ENCODE measurements at places on chromosomes 5 and 9. TPM values are rescaled to one million over a fixed set of nuclear protein-coding genes. Genes with fewer than 3 reads are reported as not detected.

The FOXD4L3 gene
- not detected for polyA plus RNA-seq

The SPIN1 gene
- 14.9 TPM for polyA plus RNA-seq

The UBAP1 gene
- 18.4 TPM for polyA plus RNA-seq

GRCh38 chr9:84953252-84953773 lies 283.8 kb downstream of the NTRK2 start:
- H3K4me3 ChIP-seq = no peak overlapping the region
- H3K27ac ChIP-seq = no peak overlapping the region
- no peaks in the 10 kb centered on the region for H3K27me3 ChIP-seq
- H3K36me3 ChIP-seq = no peaks in the 10 kb centered on the region
- no peak for DNase-seq

GRCh38 chr9:108746864-108747263 lies 108.9 kb downstream of the ACTL7B start:
- H3K27ac ChIP-seq = no peak overlapping the region
- H3K4me1 ChIP-seq = no peaks in the 10 kb centered on the region
- no peak overlapping the region for H3K4me3 ChIP-seq
- H3K36me3 ChIP-seq = no peaks in the 10 kb centered on the region

- no peaks in the 10 kb centered on the region for H3K27me3 ChIP-seq
- peak; percentile 34 for DNase-seq
- peak overlapping the region; percentile 65 for H3K27ac ChIP-seq
These were observed 55.9 kb upstream of the KLF9 start for GRCh38 chr9:70470050-70471015.

DNA sequence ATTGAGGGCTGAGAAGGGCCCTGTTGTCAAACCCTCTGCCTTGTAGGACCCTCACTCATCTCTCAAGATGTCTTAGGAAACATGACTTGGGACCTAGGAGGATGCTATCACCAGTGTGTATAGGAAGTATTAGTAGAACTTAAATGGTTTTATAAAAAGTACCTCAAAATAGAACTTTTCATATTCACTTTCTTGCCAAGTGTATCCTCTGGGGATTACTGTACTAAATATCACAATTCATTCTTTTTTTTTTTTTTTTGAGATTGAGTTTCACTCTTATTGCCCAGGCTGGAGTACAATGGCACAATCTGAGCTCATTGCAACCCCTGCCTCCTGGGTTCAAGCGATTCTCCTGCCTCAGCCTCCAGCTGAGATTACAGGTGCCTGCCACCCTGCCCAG lies 56.2 kb downstream of the ARHGEF28 start:
- no peaks in the 10 kb centered on the region for H3K4me1 ChIP-seq
- DNase-seq = no peak
- H3K36me3 ChIP-seq = no peaks in the 10 kb centered on the region

DNA sequence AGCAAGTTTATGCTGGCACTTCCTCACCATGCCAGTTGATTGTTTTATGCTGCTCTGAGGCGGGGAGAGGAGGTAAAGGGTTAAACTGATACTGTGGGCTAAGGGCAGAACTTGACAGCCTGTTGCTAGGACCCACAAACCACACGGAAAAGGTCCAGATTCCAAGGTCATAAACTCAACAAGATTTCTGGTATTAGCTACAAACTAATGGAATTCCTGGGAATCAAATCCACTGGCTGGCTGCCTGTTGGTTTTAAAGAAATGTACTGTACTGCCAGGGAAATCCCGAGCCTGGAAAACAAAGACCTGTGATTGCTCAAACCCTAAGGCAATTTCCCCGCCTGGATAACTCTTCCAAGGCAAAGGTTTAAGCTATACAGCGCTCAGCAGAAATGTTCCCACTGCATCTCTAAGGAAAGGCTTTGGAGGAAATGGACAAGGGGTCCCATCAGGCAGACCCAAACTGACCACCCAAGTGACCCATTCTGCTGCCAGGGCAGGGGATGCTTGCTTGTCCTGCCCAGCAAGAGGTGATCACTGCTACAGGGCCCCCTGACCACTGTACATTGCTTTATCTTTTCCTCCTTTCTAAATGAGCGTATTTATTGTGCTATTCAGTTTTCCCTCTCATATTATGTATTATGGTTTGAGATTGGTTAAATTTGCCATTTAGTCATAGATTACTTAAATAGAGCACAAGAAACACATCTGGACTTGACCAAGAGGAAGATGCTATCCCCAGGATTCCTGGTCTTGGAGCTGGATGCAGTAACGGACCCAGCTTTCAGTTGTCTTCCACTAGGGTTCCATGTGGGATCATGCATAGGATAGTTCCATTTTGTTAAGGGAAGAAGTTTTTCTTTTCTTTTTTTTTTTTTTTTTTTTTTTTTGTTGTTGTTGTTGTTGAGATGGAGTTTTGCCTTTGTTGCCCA lies 124.3 kb downstream of the SUSD1 start:
- H3K4me1 ChIP-seq = peaks cover 47% of the 10 kb centered on the region
- no peaks in the 10 kb centered on the region for H3K27me3 ChIP-seq
- H3K36me3 ChIP-seq = peaks cover 5% of the 10 kb centered on the region
- peak; percentile 61 for DNase-seq

DNA sequence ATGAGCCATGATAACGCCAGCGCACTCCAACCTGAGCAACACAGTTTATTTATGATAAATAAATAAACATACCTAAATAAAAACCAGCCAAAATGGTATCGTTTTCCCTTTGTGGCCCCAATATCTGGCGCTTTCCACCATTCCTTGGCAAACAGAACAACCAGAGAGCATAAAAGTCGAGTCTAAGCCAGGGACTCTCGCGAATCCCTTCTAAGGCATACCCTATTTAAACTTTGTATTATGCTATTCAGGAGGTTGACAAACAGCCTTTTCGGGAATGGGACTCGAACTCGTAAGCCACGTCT lies 386 bp upstream of the MATR3 start:
- DNase-seq = no peak
- H3K4me1 ChIP-seq = peaks cover 31% of the 10 kb centered on the region
- peak overlapping the region; percentile 88 for H3K4me3 ChIP-seq
- H3K27ac ChIP-seq = peak overlapping the region; percentile 97

- peak overlapping the region; percentile 15 for H3K27ac ChIP-seq
- no peak overlapping the region for H3K4me3 ChIP-seq
- no peaks in the 10 kb centered on the region for H3K27me3 ChIP-seq
- no peaks in the 10 kb centered on the region for H3K36me3 ChIP-seq
- peaks cover 18% of the 10 kb centered on the region for H3K4me1 ChIP-seq
- no peak for DNase-seq
These were observed 23.9 kb downstream of the SLC35A4 start for GRCh38 chr5:140588311-140589070.

DNA sequence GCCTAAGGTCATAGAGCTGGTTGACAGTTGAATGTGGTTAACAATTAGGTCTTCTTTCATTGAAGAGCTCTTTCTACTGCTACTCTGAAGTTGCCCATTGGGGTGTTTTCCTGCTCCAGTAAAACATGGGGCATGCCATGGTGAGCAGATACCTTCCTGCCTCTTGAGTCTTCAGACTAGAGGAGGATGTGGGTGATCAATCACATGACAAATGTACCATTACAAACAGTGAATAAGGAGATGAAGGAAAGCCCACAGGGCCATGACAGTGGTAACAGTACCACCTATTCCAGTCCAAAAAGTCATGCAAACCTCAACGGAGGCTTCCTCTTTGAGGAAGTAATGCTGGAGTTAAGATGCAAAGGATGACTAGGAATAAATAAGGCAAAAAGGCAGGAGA lies 73.5 kb downstream of the CYFIP2 start:
- no peaks in the 10 kb centered on the region for H3K4me1 ChIP-seq
- no peaks in the 10 kb centered on the region for H3K27me3 ChIP-seq
- no peak overlapping the region for H3K4me3 ChIP-seq

DNA sequence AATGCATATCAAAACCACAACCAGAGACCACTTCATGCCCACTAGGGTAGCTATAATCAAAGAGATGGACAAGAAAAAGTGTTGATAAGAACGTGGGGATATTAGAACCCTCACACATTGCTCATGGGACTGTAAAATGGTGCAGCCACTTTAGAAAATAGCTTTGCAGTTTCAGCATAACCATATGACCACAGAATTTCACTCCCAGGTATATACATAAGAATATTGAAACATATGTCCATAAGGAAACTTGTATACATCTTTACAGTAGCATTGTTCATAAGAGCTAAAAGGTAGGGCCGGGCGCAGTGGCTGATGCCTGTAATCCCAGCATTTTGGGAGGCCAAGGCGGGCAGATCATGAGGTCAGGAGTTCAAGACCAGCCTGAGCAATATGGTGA lies 56.4 kb downstream of the S1PR3 start:
- DNase-seq = no peak
- no peaks in the 10 kb centered on the region for H3K4me1 ChIP-seq
- no peaks in the 10 kb centered on the region for H3K36me3 ChIP-seq
- no peak overlapping the region for H3K4me3 ChIP-seq
- no peak overlapping the region for H3K27ac ChIP-seq
- H3K27me3 ChIP-seq = no peaks in the 10 kb centered on the region

DNA sequence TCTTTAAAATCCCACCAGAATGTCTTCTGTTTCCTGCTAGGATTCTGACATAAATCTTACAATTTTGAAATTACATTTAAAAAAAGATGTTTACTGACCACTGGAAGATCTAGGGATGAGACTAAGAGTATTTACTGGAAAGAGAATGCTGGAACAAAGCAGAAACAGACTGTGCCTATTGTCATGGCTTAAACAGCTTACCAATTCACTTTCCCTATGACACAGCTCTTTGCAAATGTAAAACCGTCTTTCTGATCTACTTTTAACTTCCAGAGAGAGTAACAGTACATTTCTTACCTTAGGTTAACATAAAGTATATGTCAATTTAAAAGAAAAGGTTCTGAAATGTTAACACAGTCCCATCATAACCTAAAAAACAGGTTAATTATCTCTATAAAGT lies 10.7 kb downstream of the GIN1 start:
- no peak for DNase-seq
- H3K27ac ChIP-seq = no peak overlapping the region
- no peaks in the 10 kb centered on the region for H3K36me3 ChIP-seq
- no peaks in the 10 kb centered on the region for H3K27me3 ChIP-seq
- H3K4me1 ChIP-seq = peaks cover 12% of the 10 kb centered on the region

GRCh38 chr9:91946653-91947488 lies 3.2 kb downstream of the ROR2 start:
- no peak overlapping the region for H3K27ac ChIP-seq
- peaks cover 69% of the 10 kb centered on the region for H3K27me3 ChIP-seq
- no peak overlapping the region for H3K4me3 ChIP-seq
- no peaks in the 10 kb centered on the region for H3K4me1 ChIP-seq

- no peaks in the 10 kb centered on the region for H3K27me3 ChIP-seq
- no peak for DNase-seq
- H3K27ac ChIP-seq = no peak overlapping the region
These were observed 6.7 kb downstream of the BRD3 start for GRCh38 chr9:134061019-134061687.

- no peaks in the 10 kb centered on the region for H3K4me1 ChIP-seq
- no peaks in the 10 kb centered on the region for H3K36me3 ChIP-seq
- H3K27ac ChIP-seq = no peak overlapping the region
- H3K4me3 ChIP-seq = no peak overlapping the region
- H3K27me3 ChIP-seq = no peaks in the 10 kb centered on the region
- DNase-seq = no peak
These were observed 456.3 kb downstream of the HINT1 start for GRCh38 chr5:130708754-130709153.

GRCh38 chr9:4465910-4466309 lies 24.4 kb upstream of the SLC1A1 start:
- H3K4me1 ChIP-seq = no peaks in the 10 kb centered on the region
- H3K27ac ChIP-seq = no peak overlapping the region
- no peaks in the 10 kb centered on the region for H3K36me3 ChIP-seq
- no peak for DNase-seq
- no peak overlapping the region for H3K4me3 ChIP-seq

Data from heart right ventricle (tissue), 16 donors.